SK-N-SH (cell line): ENCODE measurements at places on chromosomes 2 and 18.

DNA sequence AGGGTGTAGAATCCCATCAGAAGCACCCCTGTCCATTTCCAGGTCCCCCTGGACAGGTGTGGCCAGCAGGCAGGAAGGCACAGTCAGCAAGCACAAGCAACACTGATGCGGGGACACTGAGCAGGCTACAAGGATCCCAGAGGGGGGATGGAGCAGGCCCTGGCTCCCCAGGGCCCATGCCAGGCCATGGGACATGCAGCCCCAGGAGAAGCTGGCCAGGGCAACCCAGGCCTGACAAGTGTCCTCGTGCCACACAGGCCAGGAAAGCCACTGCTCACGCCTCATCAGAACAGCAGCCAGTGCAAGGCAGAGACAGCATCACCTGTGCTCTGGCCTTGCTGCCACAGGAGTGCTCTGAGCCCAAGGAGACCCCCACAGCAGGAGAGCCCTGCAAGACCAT lies 14.1 kb upstream of the GPC1 start:
- no peak for DNase-seq

GRCh38 chr2:194549387-194549786 lies 1107.6 kb upstream of the SLC39A10 start:
- DNase-seq: no peak

DNA sequence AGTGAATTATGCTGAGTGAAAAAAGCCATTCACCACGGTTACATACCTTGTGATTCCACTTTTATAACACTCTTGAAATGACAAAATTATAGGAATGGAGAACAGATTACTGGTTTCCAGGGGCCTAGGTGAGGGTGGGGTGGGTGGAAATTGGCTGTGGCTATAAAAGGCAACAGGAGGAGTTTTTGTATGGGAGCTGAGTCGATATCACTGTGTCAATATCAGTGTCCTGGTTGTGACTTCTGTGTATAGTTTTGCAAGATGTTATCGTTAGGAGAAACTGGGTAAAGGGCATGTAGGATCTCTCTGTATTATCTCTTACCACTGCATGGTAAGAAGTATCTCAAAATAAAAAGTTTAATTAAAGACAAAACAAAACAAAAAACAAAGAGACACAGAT lies 84.3 kb downstream of the EDAR start:
- DNase-seq: no peak

GRCh38 chr2:28083476-28083875 lies 192.9 kb downstream of the BABAM2 start:
- DNase-seq: no peak

DNA sequence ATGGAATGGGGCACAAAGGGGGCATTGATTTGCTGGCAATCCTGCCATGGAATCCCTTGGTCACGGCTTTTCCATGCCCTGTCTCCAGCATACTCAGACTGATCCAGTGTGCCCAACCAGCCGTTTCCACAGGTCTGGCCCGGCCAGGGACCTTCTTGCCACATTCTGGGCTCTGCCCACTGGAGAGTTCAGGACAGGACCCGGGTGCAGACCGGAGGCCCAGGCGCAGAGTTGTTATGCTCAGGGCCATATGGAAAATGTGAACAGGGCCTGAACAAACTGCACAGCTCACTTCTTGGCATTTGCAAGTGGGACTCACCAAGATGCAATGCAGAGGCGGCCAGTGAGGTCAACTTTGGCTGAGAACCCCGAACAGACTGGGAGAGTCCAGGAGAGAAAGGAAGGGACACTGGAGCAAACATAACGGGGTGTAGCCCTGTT lies 15.6 kb upstream of the ASAP2 start:
- DNase-seq: peak; percentile 69

DNA sequence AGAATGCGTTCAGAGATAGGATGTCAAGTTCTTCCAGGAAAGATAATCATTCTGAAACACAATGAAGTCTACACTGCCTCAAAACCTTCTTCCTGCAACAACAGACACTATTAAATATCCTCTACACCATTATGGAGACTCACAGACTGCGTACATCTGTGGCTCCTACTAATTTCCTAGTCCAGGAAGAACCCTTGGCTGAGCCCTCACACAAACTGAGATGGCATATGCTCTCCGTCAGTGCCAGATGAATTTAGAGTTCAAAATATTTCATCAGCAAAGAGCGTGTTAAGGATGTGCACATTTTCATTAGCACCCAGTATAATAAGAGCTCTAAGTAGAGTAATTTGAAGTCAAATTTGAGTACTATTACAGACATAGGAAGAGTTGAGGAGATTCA lies 117.2 kb downstream of the TCF4 start:
- no peak for DNase-seq

DNA sequence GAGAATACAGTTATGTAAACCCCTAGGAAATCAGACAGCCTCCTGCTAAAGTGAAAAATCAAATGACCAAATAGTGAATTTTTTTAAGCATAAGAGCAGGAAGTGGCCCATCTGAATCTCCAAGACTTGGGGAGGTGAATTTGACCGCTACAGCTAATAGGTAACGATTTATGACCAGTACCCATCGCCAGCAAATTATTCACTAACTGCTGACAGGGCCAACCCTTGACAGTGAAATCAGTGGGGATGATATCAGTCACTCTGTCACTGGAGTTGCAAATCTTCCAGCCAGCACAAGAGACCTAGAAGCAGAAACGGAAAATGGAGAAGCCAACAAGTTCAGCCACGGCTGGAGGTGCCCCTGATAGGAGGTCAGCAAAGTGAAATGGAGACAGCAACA lies 164.3 kb upstream of the PIK3C3 start:
- DNase-seq: no peak

DNA sequence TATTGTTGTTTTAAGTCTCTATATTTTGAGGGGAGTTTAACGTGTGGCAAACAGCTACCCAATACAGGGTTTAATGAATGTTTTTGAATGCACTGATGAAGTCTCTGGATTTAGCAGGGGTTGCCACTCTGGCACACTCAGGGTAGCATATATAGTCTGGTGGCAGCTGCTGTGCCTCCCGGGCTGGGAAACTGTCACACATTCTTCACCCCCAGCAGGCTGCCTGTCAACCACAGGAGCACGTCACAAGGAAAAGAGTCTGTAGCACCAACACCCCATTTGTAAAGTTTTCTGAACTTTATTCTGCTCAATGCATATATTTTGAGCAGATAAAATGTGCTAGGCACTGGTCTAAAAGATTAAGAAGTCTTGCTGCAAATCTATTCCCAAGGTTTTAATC lies 39.3 kb downstream of the NGEF start:
- DNase-seq: no peak

DNA sequence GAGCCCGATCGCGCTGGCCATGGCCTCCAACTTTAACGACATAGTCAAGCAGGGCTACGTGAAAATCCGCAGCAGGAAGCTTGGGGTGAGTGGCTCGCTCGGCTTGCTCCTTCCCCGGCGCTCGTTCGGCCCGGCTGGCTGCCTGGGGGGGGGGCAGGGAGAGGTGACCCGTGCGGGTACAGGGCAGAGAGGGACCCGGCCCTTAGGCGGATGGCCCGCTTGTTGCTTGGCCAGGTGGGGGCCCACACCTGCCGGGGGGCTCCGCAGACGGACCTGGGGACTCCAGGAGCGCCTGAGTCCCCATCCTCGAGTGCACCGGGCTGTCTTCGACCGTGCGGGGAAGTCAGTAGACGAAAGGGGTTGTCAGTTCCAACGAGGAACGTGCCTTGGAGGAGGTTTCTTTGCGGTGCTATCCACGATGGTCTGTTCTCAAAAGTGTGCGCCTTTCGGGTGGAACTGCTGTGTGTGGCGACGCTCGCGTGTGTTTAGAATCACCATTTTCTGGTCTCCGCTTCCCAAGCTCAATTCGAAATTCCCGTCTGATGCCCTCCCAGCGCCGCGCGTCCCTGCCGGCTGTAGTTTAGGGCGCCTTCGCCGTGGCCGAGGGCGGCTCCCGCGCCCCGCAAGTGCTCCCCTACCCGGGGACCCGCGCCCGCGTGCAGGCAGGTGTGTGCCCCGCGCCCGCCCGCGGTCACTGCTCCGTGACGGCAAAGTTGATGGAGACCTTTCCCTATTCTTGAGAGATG lies 711 bp downstream of the DOK6 start:
- DNase-seq: peak; percentile 81

DNA sequence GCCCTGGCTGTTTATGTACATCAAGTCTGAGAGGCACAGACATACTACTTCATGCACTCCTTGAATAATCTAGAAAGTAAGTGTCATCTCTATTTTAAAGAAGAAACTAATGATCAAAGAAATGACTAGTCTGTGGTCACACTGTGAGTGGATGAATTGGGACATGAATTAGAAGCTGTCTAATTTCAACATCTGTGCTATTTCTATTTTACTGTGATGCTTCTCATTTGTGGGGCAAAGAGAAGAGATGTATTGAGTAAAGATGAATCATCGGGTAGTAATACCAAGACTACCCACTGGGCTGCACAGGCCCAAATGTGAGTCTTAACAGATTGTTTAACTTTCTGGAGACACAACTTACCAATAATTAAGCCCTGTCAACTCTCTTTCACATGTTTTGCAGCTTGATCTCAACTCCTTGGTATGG lies 42.4 kb upstream of the MTIF2 start:
- no peak for DNase-seq

GRCh38 chr2:240604939-240605716 lies 18.6 kb downstream of the CAPN10 start:
- DNase-seq: no peak

DNA sequence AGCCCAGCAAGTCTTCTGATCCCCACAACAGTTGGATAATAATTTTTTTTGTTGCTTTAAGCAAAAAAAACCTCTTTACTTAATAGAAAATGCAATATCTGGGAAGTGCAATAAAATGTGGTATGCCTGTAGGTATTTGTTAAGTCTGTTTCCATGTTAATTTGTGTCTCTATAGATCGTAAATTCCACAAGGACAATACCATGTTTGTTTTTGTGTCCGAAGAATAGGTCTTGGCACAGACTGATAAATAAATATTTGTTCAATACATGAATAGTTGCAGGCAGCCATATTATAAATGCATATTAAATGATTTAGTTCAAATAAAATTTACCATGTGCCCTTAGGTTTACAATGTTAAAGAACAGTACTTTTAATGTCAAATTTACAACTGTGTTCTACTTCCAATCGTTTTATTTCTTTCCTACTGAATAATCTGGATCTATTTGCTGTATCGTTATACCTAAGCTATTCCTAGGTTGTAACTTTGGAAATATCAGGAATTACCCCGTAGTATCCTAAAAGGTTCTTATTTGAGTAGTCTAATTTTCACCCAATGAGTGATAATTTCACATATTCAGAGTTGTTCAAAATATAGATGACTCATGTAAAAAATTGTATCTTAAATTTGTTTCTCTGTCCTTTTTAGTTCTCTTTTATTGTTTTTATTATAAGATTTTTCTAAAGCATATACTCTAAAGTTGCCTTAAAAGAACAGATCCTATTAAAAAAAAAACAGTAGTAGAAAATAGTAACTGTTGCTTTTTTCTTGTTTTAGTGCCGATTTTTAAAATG lies 151.8 kb downstream of the EHBP1 start:
- no peak for DNase-seq

DNA sequence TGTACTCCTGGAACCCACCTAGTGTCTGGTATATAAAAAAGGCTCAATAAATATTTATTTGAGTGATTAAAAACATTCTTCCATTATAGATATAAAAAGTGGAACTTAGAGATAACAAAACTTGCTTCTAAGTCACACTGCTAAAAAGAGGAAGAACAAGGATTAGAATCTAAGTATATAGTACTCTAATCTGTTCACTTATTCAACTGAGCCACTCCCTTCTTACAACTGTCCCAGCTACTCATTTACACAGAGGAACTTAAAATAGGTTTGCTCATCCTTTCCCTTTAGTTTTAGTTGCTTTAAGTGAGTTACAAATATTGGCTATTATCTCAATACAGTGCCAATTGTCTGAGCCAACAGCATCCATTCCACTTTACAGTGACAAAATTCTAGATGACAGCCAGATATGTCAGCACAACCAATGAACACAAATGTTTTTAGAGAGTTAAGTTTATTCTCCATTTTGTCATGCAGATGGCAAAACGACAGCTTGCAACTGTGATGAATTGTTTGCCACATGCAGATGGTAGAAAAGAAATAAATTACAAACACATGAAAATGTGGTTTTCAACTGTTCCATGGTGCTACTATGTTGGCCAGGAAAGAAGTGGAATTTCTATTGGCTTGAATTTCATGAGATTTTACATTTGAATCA lies 280.7 kb upstream of the ZC3H15 start:
- no peak for DNase-seq

DNA sequence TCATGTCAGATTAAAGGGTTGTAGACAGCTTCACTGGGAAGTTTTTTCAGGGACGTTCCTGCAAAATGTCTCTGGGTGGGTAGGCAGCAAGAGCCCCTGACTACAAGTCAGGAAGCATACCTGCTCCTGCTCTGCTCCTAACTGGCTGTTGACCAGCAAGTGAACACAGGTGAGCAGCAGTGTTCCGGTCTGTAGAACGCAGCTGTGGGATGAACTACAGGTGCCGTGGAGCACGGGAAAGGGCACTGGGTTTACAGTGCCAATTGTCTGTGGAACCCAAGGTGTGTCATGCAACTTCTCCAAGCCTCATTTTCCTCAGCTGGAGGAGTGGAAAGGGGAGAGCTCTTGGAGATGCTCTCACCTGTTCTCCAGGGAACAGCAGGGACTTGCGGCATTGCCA lies 6.6 kb downstream of the ASB18 start:
- DNase-seq: no peak

DNA sequence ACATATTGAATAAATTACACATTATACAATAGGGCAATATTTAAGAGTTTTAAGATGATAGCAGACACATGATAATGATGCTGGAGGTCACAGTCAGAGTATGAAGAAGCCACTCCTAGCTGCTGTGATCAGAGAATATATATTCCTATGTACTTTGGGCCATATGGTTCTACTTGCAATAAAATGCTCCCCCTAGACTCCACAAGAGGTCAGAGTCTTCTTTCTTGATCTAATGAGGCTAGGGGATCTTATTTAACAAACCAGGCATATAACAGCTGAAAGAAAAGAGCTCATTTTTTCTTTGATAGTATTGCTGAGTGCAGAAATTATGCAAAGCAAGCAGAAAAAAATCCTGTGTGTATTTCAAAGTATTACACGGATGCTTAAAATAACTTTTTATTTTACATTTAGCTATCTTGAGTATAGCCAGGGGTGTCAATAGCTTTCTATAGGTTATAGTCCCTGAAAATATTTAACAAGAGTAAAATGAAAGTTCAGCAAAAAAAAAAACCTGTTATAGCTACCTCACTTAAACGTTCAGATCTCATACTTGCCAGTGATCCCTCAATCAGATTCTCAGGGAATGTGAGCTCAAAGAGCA lies 748.7 kb upstream of the CHAC2 start:
- DNase-seq: peak; percentile 5

DNA sequence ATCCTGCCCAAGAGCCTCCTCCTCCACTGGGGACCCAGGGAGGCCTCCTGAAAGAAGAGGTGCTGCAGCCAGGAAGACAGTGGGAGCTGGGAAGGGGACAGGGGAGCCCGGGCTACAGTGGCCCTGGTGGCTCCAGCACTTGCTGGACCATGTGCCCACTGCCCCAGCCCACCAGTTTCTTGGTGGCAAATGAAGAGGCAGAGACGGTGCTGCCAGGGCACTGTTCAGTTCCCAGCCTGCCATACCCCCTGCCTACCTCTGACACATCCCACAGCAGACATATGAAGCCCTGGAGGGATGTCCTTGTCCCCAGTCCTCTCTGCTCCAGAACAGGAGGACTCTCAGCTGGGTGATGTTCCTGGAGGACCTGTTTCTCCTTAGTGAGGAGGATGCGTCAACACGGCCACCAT lies 3.7 kb downstream of the RAMP1 start:
- DNase-seq: peak; percentile 54
